ENCODE measurements at places on chromosomes 1 and 21. TPM values are rescaled to one million over a fixed set of nuclear protein-coding genes. Genes with fewer than 3 reads are reported as not detected.

DNA sequence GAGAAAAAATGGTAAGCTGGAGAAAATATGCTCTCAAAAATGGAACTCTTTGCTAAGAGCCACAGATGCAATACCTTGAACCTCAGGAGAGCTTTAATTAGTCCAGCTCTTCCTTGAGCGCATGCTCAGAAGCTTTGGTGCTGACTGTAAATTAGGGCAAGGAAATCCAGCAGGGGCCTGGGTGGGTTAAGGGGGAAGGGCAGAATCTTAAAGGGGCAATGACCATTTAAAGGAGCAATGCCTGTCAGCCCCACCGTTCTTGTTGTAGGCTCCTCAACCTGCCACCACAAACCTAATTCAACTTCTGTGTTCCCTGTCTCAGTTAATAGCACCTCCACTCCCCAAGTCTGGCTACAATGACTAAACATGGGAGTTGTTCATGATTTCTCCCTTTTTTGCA is 6.8 kb upstream of the SLC22A15 start:
- no peak for DNase-seq

- DNase-seq, result no peak
Measured at GRCh38 chr1:167109125-167109524, 15.2 kb downstream of the STYXL2 start.

FCRL6 gene
- polyA plus RNA-seq, result 0.39 TPM

DNA sequence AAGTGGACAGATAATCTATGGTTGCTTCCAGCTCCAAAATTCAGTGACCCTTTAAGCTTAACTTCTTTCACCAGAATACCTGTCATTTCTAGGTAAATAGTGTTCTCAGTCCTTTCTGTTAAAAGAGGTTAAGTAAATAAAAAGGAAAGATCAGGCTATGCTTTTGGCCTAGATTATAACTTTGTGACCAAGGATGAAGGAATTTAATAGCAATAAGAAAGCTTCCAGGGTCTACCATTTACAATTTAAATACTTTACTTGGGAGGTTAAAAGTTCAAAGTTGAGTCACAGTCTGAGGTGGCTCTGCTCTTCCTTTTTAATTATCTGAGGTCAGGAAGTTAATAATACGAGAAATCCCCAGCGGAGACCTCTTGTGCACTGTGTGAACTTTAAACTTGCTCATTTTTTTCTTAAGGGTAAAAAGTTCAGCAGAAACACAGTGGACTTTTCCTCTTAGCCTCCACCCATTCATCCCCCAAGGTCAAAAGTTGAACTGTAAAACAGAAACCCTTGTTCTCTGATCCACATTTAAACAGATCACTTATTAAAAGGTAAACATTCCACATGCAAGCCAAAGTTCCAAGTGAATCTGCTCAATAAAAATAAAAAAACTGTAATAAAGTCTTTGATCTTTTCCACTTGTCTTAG is 187.1 kb downstream of the NRIP1 start:
- no peak for DNase-seq

DNA sequence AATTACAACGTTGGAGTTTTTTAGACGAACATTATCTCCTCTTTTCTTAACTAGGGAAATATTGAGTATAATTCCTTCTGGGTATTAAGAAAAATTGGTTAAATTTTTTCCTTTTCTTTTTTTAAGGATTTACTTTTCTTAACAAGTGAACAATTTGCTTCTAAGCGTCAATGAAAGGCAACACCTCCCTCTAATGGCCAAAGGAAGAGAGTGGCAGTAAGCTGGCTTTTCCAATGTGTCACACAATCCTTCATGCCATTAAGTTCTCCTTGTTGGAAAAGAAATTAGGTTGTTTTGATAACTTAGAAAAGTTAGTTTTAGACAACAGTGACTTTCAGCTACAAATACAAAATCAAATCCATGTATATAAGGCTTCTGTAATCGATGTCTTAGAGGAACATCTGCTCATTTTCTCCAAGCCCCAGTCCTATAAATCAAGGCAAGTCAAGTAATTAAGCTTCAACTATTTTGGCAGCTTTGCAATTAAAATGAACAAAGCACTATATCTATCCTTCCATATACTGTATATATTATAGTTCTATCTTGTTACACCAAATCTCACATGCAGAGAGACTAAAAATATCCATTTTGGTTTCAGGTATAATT is 62.8 kb downstream of the EDEM3 start:
- DNase-seq, result peak; percentile 48

DNA sequence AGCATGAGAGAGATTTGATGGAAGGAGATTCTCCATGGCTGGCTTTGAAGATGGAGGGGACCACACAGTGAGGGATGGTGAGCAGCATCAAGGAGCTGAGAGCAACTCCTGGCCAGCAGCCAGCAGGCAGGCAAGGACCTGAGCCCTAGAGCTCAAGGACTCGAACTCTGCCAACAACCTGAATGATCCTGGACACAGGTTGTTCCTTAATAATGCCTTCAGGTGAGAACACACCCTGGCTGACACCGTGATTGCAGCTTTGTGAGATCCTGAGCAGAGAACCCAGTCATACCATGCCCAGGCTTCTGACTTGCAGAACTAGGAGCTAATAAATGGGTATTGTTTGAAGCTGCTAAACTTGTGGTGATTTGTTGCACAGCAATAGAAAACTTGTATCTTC is 183.1 kb downstream of the LMX1A start:
- DNase-seq, result no peak

DEPDC1 gene
- 17.6 TPM for polyA plus RNA-seq

DNA sequence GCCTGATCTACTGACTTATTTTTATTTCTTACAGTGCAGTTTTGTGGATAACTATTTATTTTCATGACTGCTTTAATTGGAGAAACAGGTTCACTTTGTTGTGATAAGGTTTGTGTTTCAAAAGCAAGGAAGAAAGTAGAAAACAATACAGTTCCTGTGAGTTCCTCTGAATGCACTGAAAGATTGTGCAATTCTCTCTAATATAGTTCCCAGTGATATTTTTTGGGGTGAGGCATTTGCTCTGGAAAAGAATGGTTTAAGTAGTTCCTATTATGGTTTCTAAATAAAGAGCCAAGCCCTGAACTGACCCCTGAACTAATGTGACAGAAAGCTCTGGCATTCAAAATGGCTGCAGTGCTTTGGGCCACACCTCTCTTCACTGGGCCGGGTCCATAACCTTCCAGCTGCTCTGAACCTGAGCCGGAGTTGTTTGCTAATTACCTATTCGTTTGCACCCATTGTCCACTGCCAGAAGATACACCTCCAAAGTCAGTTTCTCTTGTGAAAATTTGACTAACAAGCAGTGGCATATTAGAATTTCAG is 56.6 kb upstream of the VTCN1 start:
- DNase-seq, result no peak

VASH2 gene
- polyA plus RNA-seq, result 21.8 TPM

- no peak for DNase-seq
Measured at GRCh38 chr1:118767971-118768370, 220.2 kb downstream of the TBX15 start.

GRCh38 chr21:15430577-15430976 is 299.2 kb upstream of the USP25 start:
- no peak for DNase-seq

DNA sequence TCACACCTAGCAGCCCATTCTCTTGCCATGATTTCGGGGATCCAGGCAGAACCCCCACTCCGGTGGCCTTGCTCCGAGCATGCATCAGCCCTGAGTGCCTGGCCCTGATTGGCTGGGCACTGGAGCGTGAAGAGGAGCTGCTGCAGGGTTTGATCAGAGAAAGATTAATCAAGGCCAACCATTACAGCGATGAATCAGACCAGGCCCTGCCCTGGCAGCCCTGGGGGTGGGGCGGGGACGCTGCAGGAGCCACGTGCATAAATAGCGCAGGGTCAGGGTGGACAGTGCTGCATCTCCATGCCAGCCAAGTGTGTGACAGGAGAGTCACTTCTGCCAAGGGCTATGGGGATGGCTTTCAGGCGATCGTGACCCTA is 3.4 kb upstream of the FAM131C start:
- DNase-seq, result no peak

DNA sequence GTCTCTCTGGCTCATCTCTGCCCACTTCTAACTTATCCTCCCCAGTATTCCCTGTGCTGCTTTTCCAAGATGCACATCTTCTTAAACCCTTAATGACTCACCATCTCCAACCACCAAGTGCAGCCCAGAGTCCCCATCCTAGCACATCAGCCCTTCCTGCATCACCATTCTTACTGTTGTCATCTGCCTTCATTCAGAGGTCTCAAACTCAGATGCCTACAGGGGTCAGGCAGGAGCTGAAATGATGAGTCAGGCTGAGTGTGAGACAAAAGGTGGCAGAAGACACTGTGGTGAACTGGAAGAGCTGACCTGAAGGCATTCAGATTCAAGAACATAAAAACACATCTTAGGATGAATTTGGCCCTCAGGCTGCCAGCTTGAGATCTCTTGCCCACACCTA is 34.6 kb downstream of the OLFML2B start:
- DNase-seq, result no peak

HTR6 gene
- 2.0 TPM for polyA plus RNA-seq

- DNase-seq, result peak; percentile 31
Measured at GRCh38 chr1:119286587-119287181, 81.9 kb upstream of the HAO2 start.

DNA sequence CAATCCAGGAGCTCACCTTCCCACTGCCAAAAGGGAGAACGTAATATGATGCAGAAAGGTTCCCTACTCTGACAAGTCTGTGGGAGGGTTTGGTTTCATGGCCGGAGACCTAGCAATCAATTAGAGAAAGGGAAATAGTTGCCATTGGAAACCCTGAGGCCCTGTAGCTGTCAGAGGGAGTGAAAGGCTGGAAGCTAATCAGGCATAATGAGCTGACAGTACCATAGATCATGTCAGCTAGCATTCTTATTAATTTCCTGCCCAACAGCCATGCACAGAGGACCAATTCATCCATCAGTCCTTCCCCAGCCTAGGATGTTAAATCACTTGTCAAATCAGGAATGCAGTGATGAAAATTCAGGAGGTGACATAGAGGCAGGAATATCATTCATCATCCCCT is 527.3 kb downstream of the PLPP3 start:
- DNase-seq, result no peak

RUNX3 gene
- polyA plus RNA-seq, result 0.41 TPM

PTPN22 gene
- 0.75 TPM for polyA plus RNA-seq

GRCh38 chr21:29424728-29425127 is 126.0 kb downstream of the BACH1 start:
- no peak for DNase-seq

DNA sequence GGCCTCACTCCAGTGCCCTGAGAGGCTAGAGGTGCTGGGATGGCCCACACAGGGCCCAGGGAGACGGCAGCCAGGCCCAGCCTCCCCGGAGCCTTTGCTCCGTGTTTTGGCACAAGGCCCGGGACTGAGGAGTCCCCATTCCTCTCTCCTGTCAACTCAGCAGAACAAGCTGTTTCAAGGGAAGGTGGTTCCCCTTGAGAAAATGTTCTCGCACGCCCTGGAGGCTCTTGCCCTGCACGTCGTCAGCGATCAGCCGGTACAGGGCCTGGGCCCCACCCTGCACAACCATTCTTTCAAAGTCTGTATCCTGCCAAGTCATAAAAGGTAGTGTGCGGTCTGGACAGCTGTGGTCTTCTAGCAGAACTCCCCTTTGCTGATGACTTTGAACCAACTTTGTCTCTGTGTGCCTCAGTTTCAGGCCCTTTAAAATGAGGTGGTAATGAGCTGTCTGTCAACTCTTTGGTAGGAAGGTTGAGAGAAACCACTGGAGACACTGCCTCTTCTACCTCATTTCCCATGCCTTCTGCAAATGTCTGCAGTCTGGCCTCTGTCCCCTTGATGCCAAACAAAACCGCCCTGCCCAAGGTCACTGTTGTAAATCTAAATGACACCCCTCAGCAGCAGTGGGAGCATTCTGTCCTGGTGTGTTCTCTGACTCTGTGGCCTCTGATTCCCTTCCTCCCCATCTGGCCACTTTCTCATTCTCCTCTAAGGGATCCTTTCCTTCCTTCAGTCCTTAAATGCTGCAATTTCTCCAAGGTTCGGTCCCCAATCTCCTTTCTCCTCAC is 138.6 kb upstream of the JUN start:
- DNase-seq, result no peak

SMIM1 gene
- 8.8 TPM for polyA plus RNA-seq

DNA sequence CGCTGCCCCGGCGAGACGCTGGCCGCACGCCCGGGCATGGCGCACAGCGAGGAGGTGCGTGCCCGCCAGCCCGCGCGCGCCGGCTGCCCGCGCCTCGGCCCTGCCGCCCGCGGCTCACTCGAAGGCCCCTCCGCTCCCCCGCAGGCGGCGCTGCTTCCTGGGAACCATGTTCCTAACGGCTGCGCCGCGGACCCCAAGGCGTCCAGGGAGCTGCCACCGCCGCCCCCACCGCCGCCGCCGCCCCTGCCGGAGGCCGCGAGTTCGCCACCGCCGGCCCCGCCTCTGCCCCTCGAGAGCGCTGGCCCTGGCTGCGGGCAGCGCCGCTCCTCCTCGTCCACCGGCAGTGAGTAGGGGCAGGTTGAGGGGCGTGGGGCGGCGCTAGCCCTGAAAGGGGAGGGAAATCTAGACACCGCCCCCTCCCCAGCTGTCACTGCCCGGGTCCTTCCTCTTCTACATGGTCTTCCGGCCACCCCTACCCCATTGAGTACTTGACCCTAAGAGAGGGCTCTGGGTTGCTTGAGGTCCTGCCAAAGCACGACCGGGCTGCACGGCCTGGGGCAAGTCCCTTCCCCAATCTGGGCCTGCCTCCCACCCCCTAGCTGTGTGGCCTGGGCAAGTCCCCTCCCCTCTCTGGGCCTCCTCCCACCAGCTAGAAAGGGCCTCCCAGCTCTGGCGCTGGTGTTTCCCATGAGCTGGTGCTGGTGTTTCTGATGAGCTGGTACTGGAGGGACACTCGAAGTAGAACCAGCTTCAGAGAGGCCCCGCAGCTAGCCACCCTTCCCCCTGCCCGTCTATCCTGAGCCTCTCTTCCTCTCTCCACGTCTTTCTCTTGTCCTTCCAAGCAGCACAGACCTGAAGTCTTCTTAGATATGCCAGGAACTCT is 17.0 kb downstream of the TNFRSF25 start:
- DNase-seq, result no peak

AMY1C gene
- polyA plus RNA-seq, result not detected

DNA sequence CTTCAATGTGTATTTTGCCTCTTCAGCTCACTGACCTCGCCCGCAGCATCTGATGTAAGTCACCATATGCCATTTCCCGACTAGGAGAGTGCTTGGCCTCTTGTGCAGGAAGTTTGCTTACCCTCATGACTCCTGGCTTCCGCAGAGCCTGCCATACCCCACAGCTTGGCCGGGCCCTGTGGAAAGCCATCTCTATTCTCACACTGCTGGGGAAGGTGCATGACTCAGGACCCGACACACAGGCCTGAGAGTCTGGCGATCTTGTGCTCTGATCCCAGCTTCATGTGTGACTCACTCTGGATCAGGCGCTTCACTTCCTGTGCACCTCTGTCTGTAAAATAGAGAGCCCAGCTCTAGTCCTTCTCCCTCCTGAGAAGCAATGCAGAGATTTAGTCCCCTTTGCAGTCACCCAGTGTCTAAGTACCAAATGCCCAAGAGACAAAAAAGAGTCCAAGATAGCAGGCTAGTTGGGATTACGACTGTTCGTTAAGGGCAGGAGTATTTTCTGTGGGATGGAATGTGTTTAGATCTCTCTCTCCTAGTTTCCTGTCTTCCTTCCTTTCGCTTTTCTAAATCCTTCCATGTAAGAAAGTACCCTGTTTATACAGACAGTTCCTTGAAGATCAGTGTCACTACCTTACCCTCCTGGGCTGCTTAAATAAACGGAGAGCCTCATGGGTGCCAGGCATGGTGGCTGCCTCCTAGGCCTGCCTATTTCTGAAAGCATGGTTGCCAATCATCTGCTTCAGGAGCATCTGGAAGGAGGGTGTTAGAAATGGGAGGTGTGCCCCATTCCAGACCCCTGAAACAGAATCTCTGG is 62.8 kb upstream of the KIF26B start:
- no peak for DNase-seq

- no peak for DNase-seq
Measured at GRCh38 chr1:167538657-167539056, 14.9 kb downstream of the CREG1 start.

- DNase-seq, result no peak
Measured at GRCh38 chr21:44380876-44381275, 27.5 kb downstream of the TRPM2 start.

CELA2B gene
- polyA plus RNA-seq, result 0.41 TPM

Measured in left renal pelvis (tissue), 4 donors.